ENCODE measurements at places on chromosomes 2 and 18. TPM values are rescaled to one million over a fixed set of nuclear protein-coding genes. Genes with fewer than 3 reads are reported as not detected.

GRCh38 chr2:96114903-96115581 is 1.3 kb downstream of the ADRA2B start:
- DNase-seq, result no peak

DNA sequence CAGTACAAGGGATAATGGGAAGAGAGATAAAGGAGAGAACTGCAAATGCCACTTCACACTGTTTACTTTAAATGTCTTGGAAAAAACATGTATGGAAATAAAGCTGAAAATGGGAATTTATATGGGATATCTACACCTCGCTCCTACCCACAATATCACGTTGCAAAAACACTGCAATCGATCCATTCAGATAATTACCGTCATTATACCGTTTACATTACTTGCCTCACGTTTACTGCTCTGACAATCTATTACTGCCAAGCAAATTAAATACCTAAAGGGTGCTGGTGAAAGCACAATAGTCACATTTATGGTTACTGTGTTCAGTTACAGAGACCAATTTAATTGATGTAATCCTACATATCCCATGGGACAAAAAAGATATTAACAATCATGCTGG is 214.7 kb upstream of the LYPD1 start:
- no peak for DNase-seq

DYTN gene
- total RNA-seq, result not detected

DNA sequence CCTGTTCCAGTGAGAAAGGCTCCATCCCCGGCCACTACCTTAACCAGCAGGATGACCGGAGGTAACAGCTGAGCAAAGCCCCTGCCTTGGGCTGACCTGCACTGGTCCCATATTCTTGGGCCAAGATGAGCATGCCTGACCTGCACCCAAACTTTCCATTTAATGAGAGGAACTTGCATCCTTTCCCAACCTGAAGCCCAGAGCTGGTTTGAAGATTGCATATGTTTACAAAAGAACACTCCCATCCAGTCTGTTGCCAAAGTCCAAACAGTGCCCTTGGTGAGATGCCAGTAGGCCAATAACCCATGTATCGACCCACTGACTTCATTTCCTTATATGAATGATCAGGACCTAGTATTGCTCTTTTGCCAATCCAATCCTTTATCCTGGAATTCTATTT is 5.5 kb upstream of the NPAS2 start:
- DNase-seq, result no peak

DNA sequence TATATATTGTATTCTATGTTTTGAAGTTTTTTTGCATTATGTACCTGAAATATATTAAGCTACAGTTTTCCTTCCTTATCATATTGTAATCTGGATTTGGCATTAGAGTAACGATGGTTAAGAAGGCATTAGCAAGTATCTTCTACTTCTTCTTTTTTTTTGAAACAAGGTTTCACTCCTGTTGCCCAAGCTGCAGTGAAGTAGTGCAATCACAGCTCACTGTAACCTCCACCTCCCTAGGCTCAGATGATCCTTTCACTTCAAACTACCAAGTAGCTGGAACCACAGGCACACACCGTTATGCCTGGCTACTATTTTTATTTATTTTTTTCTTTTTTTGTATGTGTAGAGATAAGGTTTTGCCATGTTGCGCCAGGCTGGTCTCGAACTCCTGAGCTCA is 201.1 kb downstream of the ZNF804A start:
- no peak for DNase-seq

- DNase-seq, result no peak
Measured at GRCh38 chr18:61326407-61326806, 6.8 kb upstream of the CDH20 start.

REG1B gene
- total RNA-seq, result not detected

GRCh38 chr18:70459251-70459650 is 170.4 kb downstream of the SOCS6 start:
- no peak for DNase-seq

DNA sequence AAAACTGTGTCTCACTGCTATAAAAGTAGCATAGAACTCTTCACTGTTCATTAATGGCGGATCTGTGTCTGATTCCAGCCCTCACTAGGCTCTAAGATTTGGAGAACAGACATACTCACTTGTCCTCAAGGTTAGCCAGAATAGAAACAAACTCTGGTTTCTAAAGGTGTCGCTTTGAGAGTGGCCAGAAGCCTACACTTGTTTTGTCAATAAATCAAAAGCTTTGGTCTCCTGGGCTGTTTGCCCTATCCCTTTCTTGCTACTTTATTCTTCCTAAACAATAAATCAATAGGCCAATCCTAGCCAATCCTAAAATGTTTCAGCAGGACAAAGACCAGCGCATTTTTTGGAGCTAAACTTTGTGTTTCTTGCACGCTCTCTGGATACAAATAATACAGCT is 1064.6 kb upstream of the CHAC2 start:
- no peak for DNase-seq

DNA sequence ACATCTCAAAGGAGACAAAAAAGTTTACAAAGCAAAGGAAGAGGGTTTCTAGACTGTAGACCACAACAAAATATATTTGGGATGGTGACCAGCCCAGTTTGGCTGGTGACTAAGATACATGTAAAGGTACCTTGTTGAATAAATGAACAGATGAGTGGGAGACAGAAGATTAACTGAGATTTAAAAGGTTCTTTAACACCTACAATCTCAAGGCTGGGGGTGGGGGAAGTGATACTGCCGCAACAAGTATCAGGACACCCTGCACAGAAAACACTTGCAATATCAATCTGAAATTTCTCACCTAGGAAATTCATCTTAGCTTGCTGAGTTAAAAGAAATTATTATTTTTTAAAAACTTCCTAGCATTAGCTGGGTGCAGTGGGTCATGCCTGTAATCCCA is 8.3 kb downstream of the RNF149 start:
- DNase-seq, result no peak

- DNase-seq, result peak; percentile 33
Measured at GRCh38 chr2:37543999-37544557, 127.4 kb downstream of the CDC42EP3 start.

CNTNAP5 gene
- 0.13 TPM for total RNA-seq

PRSS56 gene
- 2.6 TPM for total RNA-seq

DNA sequence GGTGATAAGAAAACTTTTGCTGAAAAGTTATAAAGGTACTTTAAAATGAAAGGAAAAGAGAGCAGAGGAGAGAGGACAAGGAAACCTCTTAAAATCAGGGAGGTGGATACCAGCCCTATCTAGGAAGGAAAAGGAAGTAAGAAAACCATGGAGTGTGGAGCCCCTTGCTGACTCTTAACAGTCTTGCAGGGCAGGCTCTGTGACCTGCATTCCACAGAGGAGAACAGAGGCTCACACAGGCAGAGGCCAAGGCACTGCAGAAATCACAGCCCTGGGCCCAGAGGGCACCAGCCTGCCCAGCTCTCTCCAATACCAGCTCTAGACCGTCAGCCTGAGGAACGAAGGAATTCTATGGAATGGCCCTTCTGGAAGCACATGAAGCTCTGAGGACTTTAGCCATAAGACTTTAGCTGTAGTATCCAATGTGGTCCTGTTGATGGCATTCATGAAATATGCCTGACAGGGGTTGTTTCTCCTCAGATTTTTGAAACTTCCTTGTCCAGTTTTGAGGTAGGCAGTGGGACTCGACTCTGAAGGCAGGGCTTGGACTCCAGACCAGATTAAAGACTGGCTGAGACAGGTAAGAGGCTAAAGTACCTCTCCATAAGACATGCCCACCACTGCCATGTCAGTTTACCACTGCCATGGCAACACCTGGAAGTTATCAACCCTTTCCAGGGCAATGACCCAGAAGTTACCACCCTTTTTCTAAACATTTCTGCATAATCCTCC is 216.3 kb downstream of the ANAPC1 start:
- DNase-seq, result peak; percentile 81

DNA sequence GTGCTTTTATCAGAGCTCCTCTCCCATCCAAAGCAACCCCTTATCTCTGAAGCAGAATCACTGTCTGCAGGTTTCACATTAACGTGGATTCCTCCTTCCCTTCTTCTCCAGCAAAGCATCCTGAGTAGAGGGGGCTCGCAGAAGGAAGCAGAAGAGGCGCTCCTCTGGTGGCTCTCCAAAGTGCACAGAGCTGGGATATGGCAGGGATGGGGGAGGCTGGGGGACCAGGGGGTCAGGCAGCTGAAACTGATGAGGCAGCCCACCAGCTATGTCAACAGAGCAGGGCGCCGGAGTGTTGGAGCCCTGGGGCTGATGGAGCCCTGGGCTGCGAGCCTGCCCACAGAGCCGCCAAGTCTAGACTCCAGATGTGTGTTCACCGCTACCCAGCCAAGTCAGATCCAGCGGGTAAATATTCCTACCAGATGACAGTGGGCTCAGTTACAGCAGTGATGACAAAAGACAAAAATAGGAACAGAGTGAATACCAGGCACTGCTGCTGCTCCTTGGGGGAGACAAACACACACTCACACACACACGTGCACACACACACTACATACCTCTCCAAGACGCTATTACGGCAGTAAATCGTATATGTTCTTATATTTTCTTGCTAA is 678.3 kb upstream of the ID2 start:
- peak; percentile 95 for DNase-seq

GRCh38 chr2:186220409-186220808 is 265.7 kb upstream of the ZC3H15 start:
- no peak for DNase-seq

THSD7B gene
- 0.93 TPM for total RNA-seq

All from muscle of leg (tissue), 16 donors.